Muscle of back (tissue), 13 donors: ENCODE measurements at places on chromosomes 5 and 9. TPM values are rescaled to one million over a fixed set of nuclear protein-coding genes. Genes with fewer than 3 reads are reported as not detected.

SLC46A2 gene
- polyA plus RNA-seq = 0.17 TPM

- DNase-seq = no peak
These were observed 388.3 kb downstream of the NR2F1-AS1 start for GRCh38 chr5:93192683-93193082.

GRCh38 chr5:105146867-105147266, 1584.3 kb upstream of the NUDT12 start:
- DNase-seq = no peak

RASEF gene
- polyA plus RNA-seq = 0.66 TPM

PLPP7 gene
- polyA plus RNA-seq = 20.0 TPM

- no peak for DNase-seq
These were observed 14.9 kb downstream of the APBA1 start for GRCh38 chr9:69657269-69657668.

DNA sequence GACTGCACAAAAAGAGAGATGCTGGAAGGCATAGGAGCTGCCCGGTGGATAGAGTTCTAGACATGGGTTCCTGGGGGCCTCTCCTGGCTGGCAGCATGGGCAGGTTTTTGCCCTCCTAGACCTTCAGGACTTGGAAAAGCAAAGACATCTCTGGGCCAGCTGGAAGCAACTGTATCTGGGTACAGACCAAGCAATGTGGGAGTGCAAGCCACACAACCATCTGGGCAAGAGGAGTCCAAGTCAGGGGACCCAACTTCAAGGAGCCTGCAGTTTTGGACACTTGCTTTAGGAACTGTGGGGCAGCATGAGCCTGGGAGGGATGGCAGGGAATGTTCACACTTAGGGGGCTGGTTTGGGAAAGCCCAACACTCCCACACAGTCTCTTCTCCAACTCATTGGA, 323.3 kb downstream of the GADD45G start:
- no peak for DNase-seq

DIPK1B gene
- 19.6 TPM for polyA plus RNA-seq

PCDHA10 gene
- polyA plus RNA-seq = 0.08 TPM
